ENCODE measurements at places on chromosomes 4 and X.

GRCh38 chr4:97123573-97123972 is 1019.7 kb downstream of the STPG2 start:
- DNase-seq: no peak

DNA sequence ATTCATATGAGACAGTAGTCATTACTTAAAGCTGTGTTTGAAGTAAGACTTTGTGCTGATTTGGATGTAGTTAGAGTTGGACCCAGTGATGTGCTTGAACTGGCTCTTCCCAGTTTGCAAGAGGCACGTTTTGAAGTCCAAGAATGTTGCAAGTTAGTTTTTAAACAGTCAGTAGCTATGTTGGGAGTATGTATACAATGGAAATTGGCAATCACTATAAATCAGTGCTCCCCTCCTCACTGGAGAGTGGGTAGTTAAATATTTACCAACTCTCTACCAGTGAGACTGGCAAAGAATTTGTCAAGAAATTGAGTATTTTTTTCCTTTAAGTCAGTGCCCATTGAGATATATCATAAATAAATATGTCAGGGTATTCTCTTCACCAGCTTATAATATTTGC is 191.9 kb upstream of the SPRY1 start:
- DNase-seq: no peak

- DNase-seq: no peak
Observed at GRCh38 chr4:150236626-150237025, 158.4 kb downstream of the DCLK2 start.

GRCh38 chr4:69775321-69775867 is 15.0 kb upstream of the SULT1B1 start:
- no peak for DNase-seq

DNA sequence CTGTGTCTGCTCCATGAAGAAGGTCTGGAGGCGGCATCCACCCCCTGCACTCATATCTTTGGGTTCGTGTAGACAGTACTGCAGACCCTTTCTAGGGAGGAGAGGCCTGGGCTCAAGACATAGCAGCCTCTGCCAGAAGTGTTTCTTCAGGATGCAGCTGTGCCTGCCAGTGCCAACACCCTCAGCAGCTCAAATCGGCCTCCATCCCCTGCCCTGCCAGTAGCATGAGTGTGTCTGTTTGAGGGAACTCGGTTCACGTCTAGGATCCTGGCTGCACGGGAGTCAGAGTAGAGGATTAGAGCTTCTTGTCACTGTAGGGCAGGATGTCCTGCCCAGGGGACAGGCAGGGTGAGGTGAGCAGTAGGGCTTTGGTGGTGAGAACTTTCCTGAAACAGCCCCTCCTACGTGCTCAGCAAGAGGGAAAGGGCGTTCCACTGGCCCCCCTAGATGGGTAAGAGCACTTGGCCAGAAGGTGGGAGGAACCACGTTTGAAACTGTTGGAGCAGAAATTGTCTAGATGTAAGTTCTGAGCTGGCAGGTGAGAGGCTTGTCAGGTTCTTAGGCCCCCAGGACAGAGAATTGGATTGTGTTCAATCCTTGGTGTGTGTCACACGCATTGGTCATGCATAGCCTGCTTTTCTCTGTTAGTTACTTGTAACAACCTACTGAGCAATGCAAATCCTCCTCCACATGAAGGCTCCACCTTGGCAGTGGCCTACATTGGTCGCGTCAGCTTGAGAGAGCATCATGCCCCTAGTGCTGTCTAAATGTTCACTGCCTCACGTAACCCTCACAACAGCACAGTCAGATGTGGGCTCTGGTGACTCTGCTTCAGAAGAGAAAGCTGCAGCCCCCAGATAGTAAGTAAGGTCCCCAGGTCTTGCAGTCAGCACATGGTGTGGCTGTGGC is 25.8 kb upstream of the FAM193A start:
- no peak for DNase-seq

GRCh38 chr4:83686166-83686565 is 150.3 kb downstream of the GPAT3 start:
- DNase-seq: peak; percentile 4

DNA sequence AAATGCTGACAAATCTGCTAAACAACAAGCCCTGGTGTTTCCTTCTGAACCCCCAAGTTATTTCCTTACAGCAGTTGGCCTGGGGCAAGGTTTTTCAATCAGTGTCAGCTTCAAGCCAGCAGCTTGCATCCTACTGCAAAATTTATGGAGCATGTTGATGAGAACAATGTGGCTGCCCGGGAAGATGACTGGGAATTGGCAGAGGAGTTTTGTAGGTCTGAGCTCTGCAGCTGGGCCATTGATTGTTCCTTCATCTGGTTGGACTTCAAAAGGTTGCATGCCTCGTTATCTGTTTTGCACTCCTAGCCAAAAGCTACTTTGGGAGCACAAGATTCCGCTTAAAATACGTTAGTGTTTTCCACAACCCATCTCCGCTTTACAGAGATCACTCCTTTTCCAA is 1030.3 kb upstream of the LCORL start:
- no peak for DNase-seq

DNA sequence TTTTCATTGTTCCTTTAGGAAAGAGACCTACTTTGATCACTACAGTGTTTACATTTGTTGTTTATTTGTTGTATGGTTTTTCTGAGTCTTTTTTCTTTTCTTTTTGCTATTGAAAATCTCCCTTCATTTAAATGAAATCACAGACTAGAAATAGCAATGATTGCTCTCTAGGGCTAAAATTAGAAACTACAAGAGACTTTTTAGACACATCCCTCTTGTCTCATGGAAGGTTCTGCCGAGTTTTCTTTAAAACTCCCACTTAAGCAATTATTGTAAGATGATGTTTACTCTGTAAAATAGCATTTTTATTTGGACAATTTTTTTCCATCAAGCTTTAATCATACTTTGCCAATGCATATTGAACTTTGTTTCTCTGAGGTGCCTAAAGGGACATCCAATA is 136.6 kb downstream of the PALLD start:
- DNase-seq: no peak

DNA sequence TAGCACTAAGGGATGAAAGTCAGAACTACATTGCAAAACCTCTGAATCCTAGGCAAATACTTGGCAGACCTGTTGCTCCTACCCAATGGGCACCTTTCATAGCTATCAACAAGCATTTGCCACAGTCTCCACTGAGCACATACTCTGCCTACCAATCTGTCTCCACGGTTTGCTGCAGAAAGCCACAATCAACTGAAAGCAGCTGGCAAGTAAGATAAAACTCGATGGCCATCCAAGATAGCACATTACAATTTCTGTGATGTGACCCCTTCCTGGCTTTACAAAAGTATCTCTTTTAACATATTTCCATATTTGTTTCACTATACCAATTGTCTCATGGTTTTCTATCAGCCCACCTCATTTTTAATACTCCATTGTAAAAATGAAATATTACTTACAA is 1060.5 kb upstream of the INTU start:
- DNase-seq: no peak

- no peak for DNase-seq
Observed at GRCh38 chr4:109334129-109335105, 32.0 kb upstream of the COL25A1 start.

DNA sequence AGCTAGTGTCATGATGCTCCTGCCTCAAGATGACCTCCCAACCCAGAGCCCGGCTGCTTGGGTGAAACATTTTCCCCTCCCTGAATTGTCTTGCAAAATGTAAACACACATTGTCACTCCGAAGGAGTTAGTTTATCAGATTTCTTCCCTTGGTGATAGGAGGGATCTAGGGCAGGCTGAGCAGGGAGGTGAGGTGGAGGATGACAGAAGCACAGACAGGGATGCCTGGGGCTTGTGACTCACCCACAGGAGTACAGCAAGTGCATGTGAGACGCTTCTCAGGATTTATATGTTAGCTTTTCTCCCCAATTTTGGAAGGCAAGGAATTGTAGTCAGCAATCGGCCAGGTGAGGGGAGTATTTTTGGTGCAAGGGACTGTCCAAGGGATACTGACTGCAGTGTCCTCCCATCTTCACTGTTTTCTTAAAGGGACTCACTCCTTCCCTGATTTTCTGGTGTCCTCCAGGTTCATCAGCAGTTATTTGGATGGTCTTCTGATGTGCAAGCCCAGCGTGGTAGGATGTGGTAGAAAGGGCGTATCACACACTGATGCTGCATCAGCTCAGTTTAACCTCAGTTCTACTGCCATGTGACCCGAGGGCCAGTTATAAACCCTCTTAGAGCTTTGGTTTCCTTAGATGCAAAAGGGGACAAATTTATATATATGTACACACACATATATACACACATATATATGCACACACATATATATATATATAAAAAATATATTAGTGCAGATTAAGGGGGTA is 46.2 kb upstream of the IGFBP7 start:
- DNase-seq: no peak

- no peak for DNase-seq
Observed at GRCh38 chrX:24463077-24463476, 2.0 kb upstream of the PDK3 start.

DNA sequence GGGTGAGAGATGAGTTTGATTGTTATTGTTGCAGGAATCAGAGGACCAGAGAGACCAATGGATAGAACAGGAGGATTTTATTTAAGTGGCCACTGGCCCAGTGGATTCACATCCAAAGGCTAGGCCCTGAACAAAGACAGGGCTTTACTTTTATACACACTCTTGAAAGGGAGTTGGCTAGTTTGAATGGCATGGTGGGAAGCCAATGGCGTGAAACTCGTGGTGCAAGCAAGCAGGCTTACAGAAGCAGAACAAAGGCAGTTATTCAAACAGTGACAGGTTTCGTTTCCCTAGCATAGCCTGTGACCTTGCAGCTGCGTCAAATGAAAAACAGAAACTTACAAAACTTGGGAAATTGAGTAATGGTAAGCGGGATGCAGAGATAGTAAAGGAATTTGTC is 110.2 kb upstream of the PRDX4 start:
- DNase-seq: no peak

- no peak for DNase-seq
Observed at GRCh38 chr4:95963456-95963855, 123.6 kb downstream of the PDHA2 start.

- no peak for DNase-seq
Observed at GRCh38 chr4:148435654-148436406, 6.4 kb downstream of the NR3C2 start.

- DNase-seq: no peak
Observed at GRCh38 chr4:184940500-184940899, 77.8 kb upstream of the HELT start.

DNA sequence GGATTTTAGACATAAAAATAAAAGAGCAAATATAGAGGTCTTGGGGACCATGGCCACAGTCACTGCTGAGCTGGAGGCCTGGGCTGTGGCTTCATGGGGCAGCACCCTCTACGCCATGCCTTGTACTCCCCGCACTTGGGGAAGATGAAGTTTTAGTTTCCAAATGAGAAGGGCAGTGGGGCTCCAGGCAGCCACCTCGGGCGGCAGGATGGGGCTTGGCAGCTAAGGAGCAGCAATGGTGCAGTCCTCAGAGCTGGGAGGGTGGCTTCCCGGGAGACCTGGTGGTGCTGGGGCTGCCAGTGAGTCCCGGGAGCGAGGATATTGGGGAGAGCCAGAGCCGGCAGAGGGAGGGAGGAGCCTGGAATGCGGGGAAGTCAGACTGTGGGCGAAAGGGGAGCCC is 2.4 kb downstream of the CXCR3 start:
- no peak for DNase-seq

- no peak for DNase-seq
Observed at GRCh38 chr4:130054908-130055307, 959.0 kb downstream of the C4orf33 start.

GRCh38 chr4:38023347-38024205 is 63.4 kb downstream of the PTTG2 start:
- peak; percentile 5 for DNase-seq

DNA sequence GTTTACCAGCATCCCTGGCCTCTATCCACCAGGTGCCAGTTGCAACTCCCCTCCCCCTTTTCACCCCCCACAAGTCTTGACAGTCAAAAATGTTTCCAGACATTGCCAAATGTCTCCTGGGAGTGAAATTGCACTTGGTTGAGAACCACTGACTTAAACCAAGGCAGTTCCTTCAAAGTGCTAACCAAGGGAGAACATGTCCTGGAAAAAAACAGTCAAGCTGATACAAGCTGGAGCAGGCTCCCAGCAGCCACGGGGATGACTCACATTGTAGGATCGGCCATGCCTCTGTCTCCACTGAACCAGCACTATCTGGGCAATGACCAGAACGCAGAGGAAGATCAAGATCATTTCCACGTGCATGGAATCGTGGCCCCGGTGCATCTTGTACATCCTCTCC is 11.4 kb downstream of the RNF175 start:
- peak; percentile 5 for DNase-seq

DNA sequence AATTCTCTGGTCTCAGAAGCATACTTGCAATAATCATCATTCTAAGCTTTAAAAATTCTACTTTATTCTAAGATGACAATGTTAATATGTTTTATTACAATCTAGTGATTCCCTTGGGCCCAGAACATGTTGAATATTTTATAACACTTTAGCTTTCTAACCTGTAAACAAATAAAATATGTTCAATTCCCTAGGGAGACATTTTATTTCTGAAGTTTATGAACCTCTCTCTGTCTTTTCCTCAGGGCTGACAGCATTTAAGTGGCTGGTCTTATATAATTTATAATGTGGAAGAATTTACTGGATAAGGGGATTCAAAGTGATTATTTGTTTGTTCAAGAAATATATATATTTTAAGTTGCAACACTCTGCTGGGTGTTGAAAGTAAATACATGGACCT is 55.3 kb upstream of the NPFFR2 start:
- DNase-seq: no peak

- DNase-seq: no peak
Observed at GRCh38 chr4:159250751-159251325, 148.0 kb downstream of the RAPGEF2 start.

DNA sequence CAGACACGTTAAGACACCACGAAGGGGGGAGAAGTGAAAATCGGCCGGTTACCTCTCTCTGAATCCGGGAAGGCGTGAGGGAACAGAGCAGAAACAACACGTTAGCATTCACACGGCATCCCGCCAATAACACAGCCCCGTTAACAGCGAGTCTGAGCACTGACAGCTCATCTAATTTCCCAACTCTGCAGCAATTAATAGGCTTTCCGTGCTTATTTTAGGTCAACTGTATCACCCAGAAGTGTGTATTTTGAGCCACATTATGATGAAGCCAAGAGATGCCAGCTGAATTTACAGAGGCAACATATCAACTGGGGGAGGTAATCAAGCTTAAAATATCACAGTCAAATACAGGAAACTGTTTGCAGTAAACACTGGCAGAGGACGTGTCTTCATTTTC is 92.6 kb downstream of the NSUN7 start:
- DNase-seq: no peak

- DNase-seq: no peak
Observed at GRCh38 chrX:110755061-110755460, 40.6 kb downstream of the CHRDL1 start.

- DNase-seq: no peak
Observed at GRCh38 chrX:115625572-115626301, 64.8 kb downstream of the PLS3 start.
